Fibroblast of the aortic adventitia (primary cell): ENCODE measurements at places on chromosomes 11 and 22.

DNA sequence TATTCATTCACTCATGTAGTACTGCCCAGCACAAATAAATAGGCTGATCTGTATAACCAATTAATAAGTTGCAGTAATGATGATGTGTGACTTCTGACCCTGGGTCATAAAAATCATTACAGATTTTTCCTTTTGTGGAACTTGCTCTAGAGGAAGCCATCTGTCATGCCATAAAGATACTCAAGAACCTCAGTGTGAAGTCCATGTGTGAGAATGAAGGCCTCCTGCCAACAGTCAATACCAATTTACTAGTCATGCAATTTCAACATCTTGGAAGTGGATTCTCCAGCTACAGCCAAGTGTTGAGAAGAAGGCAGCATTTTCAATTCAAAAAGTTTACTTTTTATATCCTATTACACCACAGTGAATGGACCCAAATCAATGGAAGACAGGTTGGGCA, 435.6 kb upstream of the LRRC4C start:
- DNase-seq: peak; percentile 4

DNA sequence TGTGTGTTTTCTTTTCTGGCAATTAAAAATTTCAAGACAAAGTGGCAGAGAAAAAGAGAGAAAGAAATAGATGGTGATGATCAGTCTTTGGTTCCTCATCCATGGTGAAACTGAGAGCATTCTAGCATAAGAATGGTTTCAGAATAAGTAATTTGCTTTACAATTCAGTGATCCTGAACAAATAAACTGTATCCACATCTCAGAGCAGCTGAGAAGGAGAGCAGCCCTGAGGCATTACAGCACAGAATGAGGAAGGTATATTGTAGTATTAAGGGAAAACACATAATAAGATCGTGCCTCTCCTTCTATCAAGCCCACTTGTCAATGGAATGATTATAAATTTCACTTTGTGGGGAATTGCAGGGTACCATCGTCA, 17.4 kb downstream of the LUZP2 start:
- DNase-seq: no peak

GRCh38 chr11:115896084-115896483, 391.9 kb upstream of the CADM1 start:
- DNase-seq: no peak

DNA sequence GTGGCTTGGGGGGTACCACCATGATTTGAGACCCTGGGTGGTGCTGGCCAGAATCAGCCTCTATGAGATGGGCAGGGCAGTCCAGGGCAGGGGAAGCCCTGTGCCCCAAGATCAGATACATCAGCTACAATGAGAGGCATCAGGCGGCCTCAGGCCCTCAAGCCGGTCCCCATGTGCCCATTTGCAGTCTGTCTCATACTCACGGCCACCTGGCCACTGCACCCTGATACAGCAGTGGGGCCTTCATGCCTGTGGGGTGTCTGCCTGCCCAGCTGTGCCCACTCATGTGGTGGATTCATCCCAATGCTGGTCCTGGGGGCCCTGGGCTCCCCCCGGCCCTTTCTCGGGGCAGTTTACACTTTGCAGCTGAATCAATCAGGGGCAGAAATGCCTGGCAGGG, 42.4 kb upstream of the KCNQ1OT1 start:
- DNase-seq: no peak

- no peak for DNase-seq
Observed at GRCh38 chr11:65212226-65212801, 30.6 kb downstream of the CAPN1 start.

GRCh38 chr11:20355221-20356219, 8.0 kb upstream of the HTATIP2 start:
- peak; percentile 62 for DNase-seq

DNA sequence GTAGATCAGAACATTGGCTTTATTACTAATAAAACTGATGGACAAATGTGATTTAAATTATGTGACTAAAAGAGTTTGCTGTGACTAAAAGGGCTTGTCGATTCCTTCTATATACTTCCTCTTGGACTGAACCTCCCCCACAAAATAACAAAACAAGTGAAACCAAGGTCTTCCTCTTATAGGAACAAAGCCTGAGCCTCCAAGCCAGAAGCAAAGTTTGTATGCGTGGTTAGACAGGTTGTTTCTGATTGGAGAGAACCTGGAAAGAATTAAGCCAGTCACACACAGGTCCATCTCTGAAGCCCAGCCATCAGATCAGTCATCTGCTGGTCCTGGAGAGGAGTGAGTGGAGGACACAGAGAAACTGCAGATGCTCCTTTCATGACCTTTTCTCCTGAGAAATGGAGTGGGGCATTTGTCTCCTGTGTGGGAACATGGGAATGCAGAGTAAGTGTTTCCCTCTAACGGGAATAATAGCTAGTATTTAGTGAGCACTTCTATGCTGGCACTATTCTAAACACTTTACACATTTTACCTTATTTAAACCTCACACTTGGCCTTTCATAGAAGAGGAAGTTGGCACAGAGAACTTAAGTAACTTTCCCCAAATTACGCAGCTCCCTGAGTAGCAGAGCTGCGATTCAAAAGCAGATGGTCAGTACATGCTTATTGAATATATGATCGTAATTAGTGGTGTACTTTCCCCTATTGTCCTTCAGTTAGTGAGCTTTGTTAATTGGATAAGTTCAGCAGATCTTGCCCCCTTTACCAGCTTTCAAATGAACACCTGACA, 77.1 kb downstream of the UVRAG start:
- DNase-seq: no peak

DNA sequence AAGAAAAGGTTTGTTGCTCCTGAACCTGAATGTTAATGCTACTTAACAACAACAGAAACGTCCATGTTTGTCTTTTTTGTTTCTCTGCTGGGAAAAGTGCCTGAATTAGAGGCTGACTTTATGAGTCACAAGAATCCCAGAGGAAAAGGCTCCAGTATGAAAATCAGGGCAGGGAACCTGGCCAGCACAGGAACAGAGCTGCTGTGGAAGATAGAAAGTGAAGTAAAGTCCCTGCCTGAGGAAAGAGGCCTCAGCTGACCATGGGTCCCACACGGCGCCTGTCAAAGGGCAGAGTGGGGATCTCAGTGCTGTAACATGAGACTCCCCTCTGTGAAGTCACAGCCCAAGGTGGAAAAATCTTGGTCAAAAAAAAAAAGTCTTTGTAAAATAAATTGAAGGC, 632.3 kb upstream of the CCDC90B start:
- peak; percentile 2 for DNase-seq

GRCh38 chr22:50678651-50679521, 6.3 kb downstream of the SHANK3 start:
- DNase-seq: no peak

- peak; percentile 89 for DNase-seq
Observed at GRCh38 chr11:66112601-66113499, 42.8 kb downstream of the PACS1 start.

GRCh38 chr11:134060316-134060715, 8.6 kb upstream of the JAM3 start:
- no peak for DNase-seq

GRCh38 chr11:110971140-110971539, 258.9 kb upstream of the ARHGAP20 start:
- DNase-seq: peak; percentile 62

GRCh38 chr11:19359221-19360000, 118.7 kb upstream of the E2F8 start:
- DNase-seq: peak; percentile 65

DNA sequence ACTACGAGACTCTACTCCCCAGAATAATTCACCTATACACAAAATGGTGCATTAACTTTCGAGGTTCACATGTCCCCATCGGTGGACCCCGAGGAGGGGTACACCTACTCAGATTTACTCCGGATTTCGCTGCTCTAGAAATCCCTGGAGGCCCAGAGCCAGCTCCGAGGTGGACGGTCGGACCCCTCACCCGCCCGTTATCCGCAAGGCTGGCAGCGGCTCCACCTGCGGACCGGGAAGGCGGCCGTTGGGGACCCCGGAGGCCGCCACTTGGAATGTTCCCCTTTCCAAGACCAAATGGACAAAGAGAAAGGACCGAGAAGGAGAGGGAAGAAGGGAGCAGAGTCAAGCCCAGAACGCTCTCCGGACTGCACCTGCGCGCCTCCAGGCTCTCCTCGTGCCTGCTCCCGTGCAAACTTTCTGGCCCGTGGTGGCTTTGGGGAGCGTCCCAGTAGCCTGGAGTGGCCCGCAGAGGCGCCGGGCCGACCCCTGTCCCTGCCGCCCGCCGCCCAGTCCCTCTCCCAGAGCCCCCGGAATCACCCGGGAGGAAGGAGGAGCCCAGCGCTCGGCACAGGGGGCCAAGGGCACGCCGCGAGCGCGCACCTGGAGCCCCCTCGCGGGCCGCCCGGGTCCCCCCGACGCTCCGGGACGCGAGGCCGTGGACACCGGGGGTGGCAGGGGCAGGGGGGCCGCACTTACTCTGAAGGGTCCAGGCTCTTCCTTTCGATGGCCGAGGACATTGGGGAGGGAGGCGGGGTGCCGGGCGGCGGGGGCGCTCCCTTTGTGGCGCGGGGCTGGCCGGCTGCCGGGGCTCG, 23.0 kb downstream of the LMO2 start:
- no peak for DNase-seq

GRCh38 chr11:61639816-61640443, 40.3 kb upstream of the DAGLA start:
- DNase-seq: peak; percentile 37

DNA sequence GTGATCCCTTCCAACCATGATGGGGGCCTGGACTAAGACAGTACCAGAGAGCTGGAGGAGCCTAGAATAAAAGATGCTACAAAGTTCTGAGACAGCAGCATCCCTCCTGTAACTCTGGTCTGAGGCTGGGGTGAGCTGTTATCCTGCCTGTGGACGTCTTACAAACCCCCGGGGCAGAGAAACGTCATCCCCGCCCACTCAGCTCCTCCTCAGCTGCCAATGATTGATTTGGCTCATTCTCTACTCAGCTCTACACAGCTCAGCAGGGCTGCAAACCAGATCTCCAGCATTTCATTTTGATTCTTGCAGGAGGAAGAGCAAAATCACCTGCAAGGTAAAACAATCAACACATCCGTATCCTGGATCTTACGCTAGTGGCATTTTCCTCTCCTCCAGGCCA, 55.5 kb downstream of the CSNK2A3 start:
- DNase-seq: no peak

GRCh38 chr22:31692186-31692886, 30.3 kb upstream of the PISD start:
- DNase-seq: no peak

- DNase-seq: no peak
Observed at GRCh38 chr11:133173810-133174412, 358.4 kb downstream of the OPCML start.

DNA sequence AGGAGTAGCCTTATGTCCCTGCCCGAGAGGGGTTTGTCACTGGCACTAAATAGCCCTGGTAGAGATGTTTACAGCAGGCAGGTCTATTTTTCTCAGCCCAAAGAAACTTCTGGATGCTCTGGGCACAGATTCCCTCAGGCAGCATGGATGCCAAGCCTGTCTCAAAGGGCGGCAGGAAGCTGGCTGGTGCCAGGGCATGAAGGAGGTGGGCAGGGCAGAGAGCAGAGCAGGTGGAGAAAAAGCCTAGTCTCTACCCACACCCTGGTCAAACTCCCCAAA, 4.1 kb upstream of the GAS2L1 start:
- DNase-seq: no peak

DNA sequence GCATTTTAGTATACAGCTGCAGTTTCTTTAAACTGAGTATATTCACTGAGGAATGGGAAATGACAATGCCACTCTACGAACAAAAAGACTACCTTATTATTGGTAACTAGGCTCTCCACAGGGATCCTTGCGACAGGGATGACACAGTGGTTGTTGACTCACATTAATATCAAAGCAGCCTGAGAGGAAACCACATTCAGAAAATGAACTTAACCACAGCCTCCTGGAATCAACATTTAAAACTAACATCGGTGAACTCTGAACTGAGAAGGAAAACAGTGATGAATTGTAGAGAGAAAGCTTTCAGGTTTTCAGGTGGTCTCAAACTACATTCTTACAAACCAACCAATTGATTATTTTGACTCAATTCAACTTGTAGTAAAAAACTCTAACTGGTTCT, 90.3 kb upstream of the MTMR2 start:
- DNase-seq: peak; percentile 21

- DNase-seq: peak; percentile 53
Observed at GRCh38 chr11:83157594-83158356, 844 bp downstream of the PCF11 start.

- no peak for DNase-seq
Observed at GRCh38 chr22:30244066-30244465, 2.5 kb downstream of the LIF start.

- DNase-seq: no peak
Observed at GRCh38 chr22:36443198-36443770, 38.2 kb downstream of the TXN2 start.

DNA sequence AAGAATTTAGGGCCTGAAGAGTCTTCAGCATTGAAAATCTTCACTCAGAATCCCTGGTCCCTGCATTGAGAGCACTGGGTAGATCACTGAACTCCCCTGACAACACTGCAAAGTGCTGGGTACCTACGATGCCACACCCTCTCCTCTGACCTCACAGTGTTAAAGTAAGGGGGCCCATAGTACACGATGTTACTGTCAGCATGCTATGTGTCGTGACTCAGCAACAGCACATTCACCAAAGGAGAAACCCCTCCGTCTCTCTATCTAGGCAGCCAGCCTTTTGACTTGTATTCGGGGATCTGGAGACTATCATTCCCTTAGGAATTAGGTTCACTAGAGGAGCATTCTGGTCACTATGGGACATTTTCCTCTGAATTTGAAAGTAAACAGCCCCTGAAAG, 67.4 kb upstream of the PITPNB start:
- DNase-seq: no peak

DNA sequence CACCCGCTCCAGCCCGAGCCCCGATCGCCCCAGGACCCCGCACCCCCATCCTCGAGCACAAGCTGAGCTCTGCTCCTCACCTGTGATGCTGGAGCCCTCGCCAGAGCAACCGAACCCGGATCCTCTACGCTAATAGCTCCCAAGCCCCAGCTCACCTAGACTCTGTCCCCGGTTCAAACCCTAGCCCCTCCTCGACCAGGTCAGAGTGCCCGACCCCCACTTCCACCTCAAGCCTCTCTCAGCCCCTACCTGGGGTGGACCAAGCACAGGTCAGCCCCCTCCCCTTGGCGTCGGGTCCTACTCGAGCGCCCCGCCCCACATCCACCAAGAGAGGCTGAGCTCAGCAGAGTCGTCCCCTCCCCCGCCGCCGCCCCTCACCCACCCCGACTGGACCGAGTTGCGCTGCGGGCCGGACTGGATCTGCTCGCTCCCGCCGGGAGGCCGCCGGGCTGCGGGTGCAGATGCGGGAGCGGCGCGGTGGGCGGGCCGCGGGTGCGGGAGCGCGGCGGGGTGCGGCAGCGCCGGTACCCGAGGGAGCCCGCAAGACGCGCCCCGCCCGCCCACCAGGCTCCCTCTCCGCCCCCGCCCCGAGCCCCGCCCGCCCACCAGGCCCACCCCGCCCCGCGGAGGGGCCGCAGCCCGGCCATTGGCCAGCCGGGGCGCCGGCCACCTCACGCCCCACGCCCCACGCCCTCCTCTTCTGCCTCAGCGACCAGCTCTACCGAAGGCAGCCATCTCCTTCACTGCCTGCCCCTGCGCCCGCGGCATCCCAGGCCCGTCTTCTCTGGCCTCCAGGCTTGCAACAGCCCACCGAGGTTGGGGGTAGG, 577 bp upstream of the DKK3 start:
- DNase-seq: no peak

- DNase-seq: no peak
Observed at GRCh38 chr11:27247660-27248059, 115.4 kb downstream of the CCDC34 start.

GRCh38 chr11:121311373-121311772, 18.8 kb downstream of the SC5D start:
- no peak for DNase-seq

- no peak for DNase-seq
Observed at GRCh38 chr11:266676-267439, 11.3 kb upstream of the NLRP6 start.

- DNase-seq: no peak
Observed at GRCh38 chr22:44363980-44364750, 51.4 kb upstream of the SHISAL1 start.
